ENCODE measurements at places on chromosomes 2 and 18.
A peak's percentile ranks its signal among the peaks of the same experiment; 100 is the strongest.

DNA sequence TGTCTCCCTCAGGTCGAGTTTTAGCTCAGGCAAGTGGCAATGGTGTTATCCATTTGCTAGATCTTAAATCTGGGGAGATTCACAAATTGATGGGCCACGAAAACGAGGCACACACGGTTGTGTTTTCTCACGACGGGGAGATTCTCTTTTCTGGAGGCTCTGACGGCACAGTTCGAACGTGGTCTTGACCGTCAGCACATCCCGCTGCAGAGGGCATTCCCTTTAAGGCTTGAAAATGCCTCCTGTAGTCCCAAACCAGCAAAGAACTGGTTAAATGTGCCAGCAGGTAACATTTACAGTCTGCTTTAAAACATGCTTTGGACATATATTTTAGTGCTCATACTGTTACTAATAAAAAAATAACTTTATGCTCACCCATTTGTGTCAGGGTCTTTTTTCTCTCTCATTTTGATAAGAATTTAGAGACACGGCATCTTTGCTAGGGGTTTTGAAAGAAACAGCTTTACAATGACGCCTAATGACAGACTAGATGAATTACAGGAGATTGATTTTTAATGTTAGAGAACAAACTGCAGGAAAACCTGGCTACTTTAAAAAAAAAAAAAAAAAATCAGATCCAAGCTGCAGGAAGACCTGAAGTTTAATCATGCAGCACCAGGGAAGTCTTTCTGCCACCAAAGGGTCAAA, 602 bp upstream of the VWC2L start:
- no peak for DNase-seq

GRCh38 chr18:26656431-26656943, 108.1 kb upstream of the KCTD1 start:
- DNase-seq: no peak

- DNase-seq: no peak
Observed at GRCh38 chr2:173059292-173059691, 16.4 kb upstream of the MAP3K20 start.

DNA sequence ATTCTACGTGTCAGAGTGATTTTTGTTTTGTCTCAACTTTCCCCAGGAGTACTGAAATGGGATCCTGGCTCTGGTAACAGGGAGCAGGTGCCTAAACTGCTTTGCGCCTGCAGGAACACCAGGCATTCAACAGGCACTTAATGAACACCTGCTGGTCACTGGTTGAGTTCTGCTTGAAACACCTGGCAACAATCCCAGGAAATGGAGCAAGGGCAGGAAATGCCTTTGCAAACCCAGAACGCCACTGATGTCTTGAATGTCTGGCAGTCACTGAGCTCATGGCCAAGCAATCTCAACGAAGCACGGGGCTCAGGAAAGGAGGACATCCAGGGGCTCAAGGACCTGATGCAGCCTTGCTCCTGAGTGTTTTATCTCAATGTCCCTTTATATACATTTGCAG, 360.0 kb upstream of the RAB6C start:
- DNase-seq: peak; percentile 34
